ENCODE measurements at places on chromosomes 5 and 9.

GRCh38 chr9:133351526-133351907 is 3.5 kb downstream of the RPL7A start:
- DNase-seq: no peak

- DNase-seq: no peak
Observed at GRCh38 chr5:34042321-34042720, 692 bp downstream of the C1QTNF3 start.

- no peak for DNase-seq
Observed at GRCh38 chr5:159616952-159617351, 286.7 kb upstream of the IL12B start.

GRCh38 chr9:124794902-124795491 is 18.1 kb downstream of the OLFML2A start:
- no peak for DNase-seq

- no peak for DNase-seq
Observed at GRCh38 chr9:78549711-78550110, 252.8 kb downstream of the PSAT1 start.

- DNase-seq: peak; percentile 37
Observed at GRCh38 chr5:67166460-67167285, 29.9 kb downstream of the CD180 start.

DNA sequence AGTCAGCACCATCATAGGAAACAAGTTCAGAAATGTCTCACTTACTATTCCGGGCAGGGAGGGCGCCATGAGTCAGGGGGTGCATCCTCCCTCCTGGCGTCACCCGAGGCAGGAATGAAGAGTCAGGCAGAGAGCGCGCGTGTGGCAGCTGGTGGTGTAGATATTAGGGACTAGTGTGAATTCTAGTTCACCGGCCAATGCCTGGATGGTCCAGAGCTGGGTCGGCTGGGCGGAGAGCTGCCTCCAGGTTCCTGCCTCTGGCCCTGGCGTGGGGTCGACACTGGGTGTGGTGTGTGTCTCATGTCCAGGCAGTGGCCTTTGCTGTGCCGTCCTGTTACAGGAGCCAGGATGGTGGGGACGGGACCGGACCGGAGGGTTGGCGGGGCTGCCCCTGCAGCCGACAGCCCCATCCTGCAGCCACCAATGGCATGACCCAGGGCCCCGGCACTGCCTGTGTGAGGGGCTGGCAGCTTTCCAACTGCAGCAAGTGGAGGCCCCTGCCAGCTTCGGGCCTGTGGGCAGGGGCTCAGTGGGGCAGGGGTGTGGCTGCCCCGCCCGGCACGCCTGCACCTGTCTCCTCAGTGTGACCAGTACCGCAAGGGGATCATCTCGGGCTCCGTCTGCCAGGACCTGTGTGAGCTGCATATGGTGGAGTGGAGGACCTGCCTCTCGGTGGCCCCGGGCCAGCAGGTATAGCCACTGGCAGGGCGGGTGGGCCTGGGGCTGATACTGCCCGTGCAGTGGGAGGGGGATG is 9.1 kb downstream of the DIPK1B start:
- DNase-seq: no peak

DNA sequence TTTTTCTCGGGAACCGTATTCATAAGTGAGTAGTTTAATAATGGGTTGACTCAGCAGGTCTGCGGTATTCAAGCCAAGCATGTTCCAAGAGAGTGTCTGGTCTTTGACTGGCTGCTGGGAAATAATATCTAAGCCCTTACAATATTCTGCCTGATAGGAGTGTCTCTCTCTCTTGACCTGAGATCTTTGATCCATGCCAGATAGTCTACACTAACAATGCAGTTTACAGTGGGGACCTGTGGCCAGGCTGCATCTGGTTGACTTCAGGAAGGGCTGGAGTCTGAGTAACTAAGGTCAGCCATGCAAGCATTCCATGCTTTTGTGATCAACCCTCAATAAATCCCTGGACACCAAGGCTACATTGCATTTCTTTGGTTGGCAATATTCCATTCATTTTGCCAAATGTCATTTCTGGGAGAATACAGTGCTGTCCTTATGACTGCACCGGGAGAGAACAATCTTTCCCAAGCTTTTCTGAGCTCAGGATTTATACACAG is 195.5 kb downstream of the SEMA5A start:
- no peak for DNase-seq

- DNase-seq: no peak
Observed at GRCh38 chr5:39657943-39658342, 233.2 kb upstream of the DAB2 start.

- no peak for DNase-seq
Observed at GRCh38 chr9:14466828-14467227, 152.9 kb upstream of the NFIB start.

DNA sequence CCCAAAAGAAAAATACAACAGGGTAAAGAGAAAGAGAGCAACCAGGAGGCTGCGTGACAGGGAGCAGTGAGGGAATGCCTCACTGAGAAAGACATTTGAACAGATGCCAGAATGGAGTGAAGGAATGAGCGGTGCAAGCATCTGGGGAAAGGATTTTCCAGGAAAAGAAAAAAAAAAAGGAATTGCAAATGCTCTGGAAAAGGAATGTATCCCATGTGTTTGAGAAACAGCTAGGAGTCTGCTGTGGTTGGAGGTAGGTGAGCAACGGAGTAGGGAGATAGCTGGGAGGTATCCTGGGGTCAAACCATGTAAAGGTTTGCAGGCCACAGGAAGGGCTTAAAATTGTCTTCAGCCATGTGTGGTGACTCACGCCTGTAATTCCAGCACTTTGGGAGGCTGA is 23.6 kb upstream of the CEMIP2 start:
- no peak for DNase-seq

DNA sequence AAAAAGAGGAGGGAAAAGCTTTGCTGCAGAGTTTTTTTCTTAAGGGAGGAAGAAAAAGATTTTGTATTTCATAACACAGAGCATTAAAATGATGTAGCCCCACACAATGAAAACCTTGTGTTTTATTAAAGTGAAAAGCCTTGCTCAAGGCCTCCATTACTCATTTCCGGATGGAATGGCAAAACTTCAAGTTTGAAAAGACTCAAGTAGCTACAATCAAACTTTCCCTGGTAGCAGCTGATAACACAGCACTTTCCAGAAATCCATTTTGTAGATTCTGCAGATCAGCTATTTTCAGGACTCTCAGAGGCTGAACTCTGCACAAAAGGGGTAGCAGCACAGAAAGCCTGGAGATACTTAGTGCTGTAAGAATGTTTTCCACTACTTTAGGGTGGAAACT is 374.8 kb downstream of the NFIB start:
- DNase-seq: no peak

DNA sequence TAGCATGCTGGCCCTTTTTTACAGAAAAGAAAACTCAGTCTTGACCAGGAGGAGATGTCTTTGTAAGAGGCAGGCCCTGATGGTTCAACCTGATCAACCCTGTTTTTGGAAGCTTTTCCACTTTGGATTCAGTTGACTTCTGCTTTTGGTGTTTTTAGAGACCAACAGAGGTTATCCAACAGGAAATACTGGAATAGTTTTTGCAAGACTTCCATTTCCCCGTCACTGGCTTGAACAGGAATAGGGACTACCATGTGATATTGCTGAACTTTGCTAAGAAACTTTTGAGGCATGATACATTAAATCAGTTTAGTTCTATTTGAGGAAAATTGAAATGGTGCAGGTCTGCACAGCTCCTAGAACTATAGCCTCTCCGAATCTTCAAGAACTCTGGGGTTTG is 17.1 kb upstream of the DAB2 start:
- no peak for DNase-seq

GRCh38 chr5:60802226-60802625 is 41.8 kb downstream of the ELOVL7 start:
- no peak for DNase-seq

- no peak for DNase-seq
Observed at GRCh38 chr5:26278078-26278477, 760.3 kb downstream of the CDH9 start.

- DNase-seq: no peak
Observed at GRCh38 chr5:118557251-118557661, 431.1 kb downstream of the DTWD2 start.

DNA sequence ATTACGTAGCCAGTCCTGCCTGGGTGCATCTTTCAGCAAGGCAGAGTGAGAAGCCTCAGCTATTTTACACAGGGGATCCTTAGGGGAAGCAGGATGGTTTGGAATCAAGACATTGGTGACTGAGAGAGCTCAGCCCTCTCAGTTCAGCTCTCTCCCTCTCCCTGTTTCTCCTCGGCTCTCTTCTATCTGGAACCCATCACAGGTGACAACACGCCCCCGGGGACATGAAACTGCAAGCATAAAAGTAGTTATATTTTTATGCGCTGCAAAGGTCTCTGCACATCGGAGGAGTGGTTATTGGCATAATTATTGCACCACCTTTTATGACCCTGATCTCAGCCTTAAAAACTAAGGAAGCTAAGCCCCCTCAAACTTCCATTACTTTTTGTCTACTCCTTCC is 14.2 kb downstream of the TMOD1 start:
- DNase-seq: no peak

GRCh38 chr9:130891688-130892476 is 4.7 kb downstream of the QRFP start:
- no peak for DNase-seq

- peak; percentile 15 for DNase-seq
Observed at GRCh38 chr5:117713585-117714198, 1139.1 kb upstream of the SEMA6A start.

GRCh38 chr5:87300744-87301143 is 33.1 kb downstream of the RASA1 start:
- no peak for DNase-seq

GRCh38 chr5:41796061-41796460 is 74.2 kb downstream of the OXCT1 start:
- no peak for DNase-seq

GRCh38 chr9:123120953-123121352 is 87.5 kb downstream of the GPR21 start:
- DNase-seq: no peak

GRCh38 chr9:20441711-20442423 is 180.4 kb downstream of the MLLT3 start:
- no peak for DNase-seq

- no peak for DNase-seq
Observed at GRCh38 chr5:8508231-8508630, 639.3 kb downstream of the MTRR start.

DNA sequence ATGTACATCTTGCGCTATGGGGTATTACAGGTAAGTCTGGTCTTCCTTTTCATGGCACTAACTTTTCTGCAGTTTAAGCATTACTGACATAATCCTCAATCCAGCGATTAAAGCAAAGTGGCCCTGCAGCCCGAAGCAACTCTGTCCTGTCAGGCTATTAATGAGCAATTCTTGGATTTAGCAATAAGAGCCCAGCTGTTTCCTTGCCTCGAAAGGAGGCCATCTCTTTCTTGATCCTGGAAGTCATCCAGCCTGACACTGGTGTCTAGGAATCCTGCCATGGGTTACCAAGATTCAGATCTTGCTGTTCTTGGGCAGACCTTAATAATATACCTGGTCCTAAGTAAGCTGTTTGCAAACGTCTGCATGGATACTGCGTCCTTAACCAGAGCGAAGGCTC is 102.0 kb downstream of the RFK start:
- no peak for DNase-seq

DNA sequence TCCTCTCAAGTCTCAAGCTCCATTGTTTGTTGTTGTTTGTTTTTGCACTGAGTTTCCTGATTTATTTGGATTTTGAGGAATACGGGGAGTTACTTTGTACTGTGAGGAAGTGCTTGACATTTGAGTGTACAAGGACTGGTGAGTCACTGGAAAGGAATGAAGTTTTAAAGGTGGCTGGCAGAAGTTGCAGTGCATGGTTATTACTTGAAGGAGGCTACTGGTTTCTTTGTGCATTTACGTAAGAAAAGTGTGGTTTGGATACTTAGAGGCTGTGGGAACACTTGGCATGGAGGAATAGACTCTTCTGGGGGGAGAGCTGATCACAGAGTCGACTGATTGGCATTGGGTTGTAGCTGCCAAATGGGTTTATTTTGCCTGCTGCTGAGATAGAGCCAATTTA is 919.0 kb downstream of the TAF11L14 start:
- no peak for DNase-seq

DNA sequence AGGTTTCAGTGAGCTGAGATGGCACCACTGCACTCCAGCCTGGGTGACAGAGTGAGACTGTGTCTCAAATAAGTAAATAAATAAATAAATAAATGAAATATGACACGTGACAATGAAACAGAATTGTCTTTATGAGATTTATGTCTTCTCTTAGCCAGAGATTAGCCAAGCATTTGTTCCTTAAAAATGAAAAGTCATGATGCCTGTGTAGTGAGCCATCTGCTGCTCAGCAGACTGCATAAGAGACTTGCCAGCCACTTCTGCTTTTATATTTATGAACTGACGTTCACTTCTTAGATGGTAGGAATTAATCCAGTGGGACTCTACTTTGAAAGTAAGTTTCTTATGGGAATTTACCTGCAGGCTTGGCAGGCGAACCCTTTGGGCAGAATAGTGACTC is 227.4 kb downstream of the NR3C1 start:
- DNase-seq: peak; percentile 15

GRCh38 chr5:178333821-178334481 is 101.3 kb upstream of the PHYKPL start:
- no peak for DNase-seq

- no peak for DNase-seq
Observed at GRCh38 chr9:99030092-99030511, 74.8 kb upstream of the TGFBR1 start.

- no peak for DNase-seq
Observed at GRCh38 chr5:140275837-140276236, 27.1 kb downstream of the PFDN1 start.

DNA sequence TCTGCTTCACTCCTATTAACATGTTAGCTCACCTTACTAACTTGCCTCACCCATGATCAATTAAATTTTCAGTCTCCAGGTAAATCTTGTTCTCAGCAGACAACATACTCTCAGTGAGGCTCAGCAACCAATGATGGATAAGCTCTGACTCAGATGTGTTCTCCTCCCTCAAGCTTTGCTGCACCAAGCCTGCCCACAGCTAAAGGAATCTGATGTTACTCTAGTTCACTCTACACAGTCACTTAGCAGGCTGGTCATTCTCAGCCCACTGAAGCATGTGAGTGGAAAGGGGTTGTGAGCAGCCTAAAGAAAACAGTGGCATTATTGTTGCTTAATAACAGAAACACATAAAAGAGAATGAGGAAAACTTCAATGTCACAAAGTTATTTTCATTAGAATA is 37.3 kb upstream of the CTNND2 start:
- DNase-seq: no peak

- no peak for DNase-seq
Observed at GRCh38 chr5:29414681-29415080, 1778.8 kb upstream of the CDH6 start.

GRCh38 chr9:71368157-71368556 is 246.7 kb upstream of the TRPM3 start:
- no peak for DNase-seq

DNA sequence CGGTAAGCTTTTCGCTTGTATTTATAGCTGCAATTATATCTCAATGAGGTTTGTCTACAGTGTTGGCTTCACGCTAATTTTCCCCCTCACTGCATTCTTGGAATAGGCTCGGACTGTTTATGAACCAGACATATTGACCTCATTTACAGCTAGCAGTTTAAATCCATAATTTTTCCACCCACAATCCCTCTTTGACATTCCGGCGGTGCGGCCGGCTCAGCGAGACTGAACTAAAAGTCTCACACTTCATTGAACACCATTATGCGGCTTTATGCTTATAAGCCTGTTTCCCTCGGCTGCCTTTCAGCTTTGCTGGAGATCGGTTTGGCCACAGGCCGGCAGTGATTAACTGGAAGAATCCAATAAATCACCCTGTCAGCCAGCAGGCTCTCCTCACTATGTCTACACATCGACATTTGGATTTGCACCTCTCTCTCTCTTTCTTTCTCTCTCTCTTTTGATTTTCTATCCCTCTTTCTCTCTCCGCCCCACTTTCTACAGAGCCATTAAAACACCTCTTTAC is 315.0 kb upstream of the TLE4 start:
- DNase-seq: no peak
